MCF 10A (cell line): ENCODE measurements at places on chromosomes 13 and 19. TPM values are rescaled to one million over a fixed set of nuclear protein-coding genes. Genes with fewer than 3 reads are reported as not detected.

DNA sequence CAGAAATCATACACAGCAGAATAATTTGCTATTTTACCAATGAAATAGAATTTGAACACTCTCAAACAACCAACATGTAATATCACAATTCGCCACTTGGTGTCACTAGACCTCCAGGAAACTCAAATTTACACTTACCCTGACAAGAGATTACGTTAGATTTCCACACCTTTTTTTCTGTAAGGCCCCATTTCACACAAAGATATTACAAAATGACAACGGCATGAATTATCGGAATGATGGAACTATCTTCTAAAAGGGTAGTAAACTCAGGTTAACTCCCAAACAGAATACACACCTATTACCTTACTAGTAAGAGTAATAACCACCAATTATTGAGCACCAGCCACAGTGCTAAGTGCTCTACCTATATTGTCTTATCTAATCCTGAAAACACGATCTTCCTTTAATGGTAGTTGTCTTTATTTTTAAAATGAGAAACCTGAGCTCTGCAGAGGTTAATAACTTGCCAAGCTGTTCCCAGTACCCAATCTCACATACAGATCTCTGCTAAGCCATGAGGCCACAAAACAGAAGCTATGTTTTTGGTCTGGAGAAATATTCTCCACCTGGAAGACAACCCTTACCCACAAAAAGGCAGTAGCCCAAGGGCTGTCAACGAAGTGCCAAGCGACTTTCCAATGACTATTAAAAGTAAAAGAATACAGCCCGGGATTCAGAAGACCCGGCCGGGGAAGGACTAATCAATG, 152.4 kb downstream of the DCLK1 start:
- H3K27me3 ChIP-seq: no peaks in the 10 kb centered on the region
- H3K4me3 ChIP-seq: no peak overlapping the region
- DNase-seq: peak; percentile 82
- H3K27ac ChIP-seq: peak overlapping the region; percentile 77
- H3K36me3 ChIP-seq: peaks cover 7% of the 10 kb centered on the region
- H3K4me1 ChIP-seq: peaks cover 17% of the 10 kb centered on the region

- peaks cover 9% of the 10 kb centered on the region for H3K4me1 ChIP-seq
- no peak for DNase-seq
- H3K27ac ChIP-seq: no peak overlapping the region
- H3K36me3 ChIP-seq: peaks cover 5% of the 10 kb centered on the region
- no peak overlapping the region for H3K4me3 ChIP-seq
Measured at GRCh38 chr13:113148940-113149503, 9.4 kb upstream of the PROZ start.

The CEACAM4 gene
- not detected in 2 replicates for total RNA-seq

The KPTN gene
- 9.7 and 17.6 TPM in 2 replicates for total RNA-seq

The ELSPBP1 gene
- not detected in 2 replicates for total RNA-seq
